PC-3 (cell line): ENCODE measurements at places on chromosomes 12 and 14.

DNA sequence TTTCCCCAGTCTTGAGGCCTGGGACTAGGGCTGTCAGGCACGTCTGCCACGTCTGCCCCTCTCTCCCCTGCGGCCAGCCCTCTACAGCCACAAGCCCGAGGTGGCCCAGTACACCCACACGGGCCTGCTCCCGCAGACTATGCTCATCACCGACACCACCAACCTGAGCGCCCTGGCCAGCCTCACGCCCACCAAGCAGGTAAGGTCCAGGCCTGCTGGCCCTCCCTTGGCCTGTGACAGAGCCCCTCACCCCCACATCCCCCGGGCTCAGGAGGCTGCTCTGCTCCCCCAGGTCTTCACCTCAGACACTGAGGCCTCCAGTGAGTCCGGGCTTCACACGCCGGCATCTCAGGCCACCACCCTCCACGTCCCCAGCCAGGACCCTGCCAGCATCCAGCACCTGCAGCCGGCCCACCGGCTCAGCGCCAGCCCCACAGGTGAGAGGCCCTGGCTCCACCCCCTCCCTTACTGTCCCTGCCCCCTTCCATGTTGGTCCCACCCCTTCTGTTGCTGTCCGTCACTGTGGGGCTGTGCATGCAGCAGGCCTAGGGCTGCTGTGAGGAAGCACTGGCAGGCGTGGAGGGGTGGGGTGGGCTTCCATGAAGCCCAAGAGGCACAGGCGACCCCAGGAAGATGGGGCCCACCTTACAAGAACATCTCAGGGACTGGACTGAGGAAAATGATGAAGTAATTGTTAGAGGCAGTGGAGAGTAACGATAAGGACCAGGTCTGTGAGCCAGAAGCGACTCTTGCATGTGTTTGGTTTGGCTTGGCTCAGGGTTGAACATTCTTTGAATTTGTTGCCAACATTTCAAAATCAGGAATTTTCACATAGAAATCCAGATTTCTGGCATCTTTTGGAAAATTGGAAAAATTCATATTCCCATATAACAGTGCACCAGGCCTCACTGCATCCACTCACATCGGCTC, 16.8 kb downstream of the C12orf43 start:
- DNase-seq = no peak

DNA sequence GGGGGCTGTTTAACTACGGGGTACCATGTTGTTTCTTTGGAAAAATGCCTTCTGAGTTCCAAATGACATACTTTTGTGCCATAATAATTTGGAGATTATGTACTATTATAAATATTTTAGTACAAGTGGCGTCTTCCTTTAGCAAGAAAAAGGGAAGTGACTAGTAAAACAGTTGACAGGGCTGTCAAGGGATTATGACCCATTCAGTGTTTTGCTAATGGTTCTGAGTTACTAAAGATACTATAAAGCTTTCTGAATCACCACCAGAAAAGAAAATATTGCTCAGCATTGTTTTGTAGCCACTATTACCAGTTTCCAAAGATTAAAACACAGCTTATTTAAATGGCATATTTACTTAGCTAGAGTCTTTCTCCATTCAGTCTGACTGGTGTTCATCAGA, 334.9 kb downstream of the SNAPC1 start:
- DNase-seq = peak; percentile 33

- no peak for DNase-seq
These were observed 89.6 kb downstream of the SCARB1 start for GRCh38 chr12:124774054-124774461.

DNA sequence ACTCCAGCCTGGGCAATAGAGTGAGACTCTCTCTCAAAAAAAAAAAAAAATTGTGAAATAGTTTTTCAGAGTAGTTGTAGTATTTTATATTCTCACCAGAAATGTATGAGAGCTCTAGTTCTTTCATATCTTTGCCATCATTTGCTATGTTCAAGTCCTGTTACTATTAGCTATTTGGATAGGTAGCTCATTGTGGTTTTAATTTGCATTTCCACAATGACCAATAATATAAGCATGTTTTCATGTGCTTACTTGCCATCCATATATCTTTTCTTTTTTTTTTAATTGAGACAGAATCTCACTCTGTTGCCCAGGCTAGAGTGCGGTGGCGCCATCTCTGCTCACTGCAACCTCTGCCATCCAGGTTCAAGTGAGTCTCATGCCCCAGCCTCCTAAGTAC, 8.4 kb upstream of the RIPK3 start:
- DNase-seq = no peak

- DNase-seq = peak; percentile 97
These were observed 24.4 kb downstream of the PITPNM2 start for GRCh38 chr12:123126294-123127181.

- DNase-seq = no peak
These were observed 3.3 kb upstream of the PLEKHG3 start for GRCh38 chr14:64700894-64701293.

DNA sequence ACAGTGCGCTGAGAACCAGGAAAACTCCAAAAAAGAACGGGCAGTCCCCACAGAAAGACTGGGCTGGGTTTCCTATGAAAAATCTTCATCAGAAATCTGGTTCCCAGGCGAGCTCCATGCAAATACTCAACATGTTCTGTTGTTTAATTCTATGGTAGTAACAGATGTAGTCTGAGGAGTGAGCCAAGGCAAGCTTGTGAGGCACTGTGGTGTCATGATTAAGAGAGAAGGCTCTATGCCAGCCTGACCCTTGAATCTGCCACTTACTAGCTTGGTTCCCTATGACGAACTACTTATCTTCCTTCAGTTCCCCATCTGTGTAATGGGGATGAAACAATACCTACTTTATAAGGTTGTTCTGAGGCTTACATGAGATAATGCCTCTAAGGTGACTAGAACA, 10.7 kb downstream of the POMT2 start:
- DNase-seq = no peak

GRCh38 chr12:130664252-130664651, 51.8 kb downstream of the RIMBP2 start:
- DNase-seq = no peak

DNA sequence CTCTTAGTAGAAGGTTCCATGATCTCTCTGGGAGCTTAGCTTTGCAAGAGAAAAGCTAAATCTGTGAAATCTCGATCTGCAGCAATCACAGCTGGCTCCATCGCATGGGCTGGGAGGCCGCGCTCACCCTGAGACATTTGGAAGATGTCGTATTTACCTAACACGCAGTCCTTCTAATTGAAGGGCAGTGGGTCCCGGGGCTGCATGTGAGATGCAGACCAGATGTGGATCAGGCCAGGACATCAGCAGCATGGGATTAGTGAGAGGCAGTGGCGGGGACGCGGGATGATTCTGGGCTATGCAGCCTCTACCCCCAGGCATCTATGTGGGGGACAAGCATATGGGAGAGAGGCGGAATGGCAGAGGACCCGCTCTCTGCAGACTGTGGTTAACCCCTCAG, 312.4 kb upstream of the RTL1 start:
- DNase-seq = no peak

DNA sequence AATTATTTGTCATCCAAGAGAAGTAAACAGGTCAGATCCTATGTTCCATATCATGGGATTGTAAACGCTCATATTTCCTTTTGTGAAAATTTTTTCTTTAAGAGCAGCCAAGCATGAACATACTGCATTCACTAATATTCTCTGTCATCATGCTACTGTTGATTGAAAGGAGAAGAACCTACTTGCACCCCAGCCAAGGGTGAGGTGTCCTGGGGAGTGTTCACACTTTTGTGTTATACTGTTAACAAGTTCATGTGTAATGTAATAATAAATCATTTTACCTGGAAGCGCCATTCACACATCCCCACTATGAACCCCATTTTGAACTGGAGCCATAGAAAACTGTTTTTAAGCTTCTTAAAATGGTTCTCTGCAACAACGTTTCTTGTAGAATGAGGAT, 53.6 kb downstream of the HMGA2 start:
- no peak for DNase-seq

- no peak for DNase-seq
These were observed 195.4 kb upstream of the C14orf180 start for GRCh38 chr14:104383996-104384775.

- DNase-seq = no peak
These were observed 189.7 kb upstream of the OR4E1 start for GRCh38 chr14:21863289-21863688.

DNA sequence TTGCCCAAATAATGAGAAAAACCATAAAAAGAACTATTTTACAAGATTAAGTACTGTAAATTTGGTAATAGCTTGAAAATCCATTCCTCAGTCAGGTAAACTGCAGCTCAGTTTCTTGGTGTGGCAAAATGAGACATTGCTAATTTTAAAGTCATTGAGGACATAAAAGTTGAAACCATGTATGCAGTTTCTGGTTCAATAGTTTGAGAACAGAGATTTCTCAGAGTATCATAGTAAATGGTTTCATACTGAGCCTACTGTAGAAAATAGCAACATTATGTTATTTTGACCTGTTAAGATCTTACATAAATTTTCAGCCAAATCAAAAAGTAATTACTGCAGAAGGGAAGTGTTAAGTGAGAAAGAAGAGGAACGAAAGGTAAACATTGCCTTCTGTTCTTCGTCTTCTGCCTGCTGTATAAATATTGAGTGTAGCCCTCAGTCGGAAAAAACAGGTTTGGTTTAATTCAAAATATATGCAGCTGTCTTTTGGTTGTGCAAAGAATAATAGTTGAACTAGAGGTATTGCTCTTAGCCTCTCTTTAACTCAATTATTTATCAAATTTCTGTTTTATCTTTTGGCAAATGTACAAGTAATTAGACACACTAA, 119.6 kb downstream of the SYNE2 start:
- no peak for DNase-seq

- DNase-seq = no peak
These were observed 72.1 kb downstream of the POLR3B start for GRCh38 chr12:106429636-106430035.

- DNase-seq = peak; percentile 80
These were observed 410.3 kb upstream of the LMO3 start for GRCh38 chr12:17016116-17016864.

- DNase-seq = no peak
These were observed 345.5 kb downstream of the BCAT1 start for GRCh38 chr12:24603371-24603770.

DNA sequence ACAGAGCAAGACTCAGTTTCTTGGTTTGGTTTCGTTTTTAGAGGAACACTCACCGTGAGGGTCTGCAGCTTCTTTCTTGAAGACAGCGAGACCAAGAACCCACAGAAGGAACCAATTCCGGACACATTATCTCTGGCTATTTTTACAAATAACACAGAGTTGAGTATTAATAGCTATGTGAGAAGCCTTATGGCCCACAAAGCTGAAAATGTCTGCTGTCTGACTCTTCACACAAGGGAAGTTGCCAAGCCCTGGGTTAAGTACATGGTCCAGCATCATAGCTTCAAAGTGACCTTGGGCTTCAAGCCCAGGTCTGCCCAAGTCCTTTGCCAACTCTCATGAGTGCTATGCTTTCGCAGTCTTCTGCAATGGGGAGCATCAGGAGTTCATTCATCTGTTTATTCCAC, 2.6 kb upstream of the LGMN start:
- DNase-seq = no peak

DNA sequence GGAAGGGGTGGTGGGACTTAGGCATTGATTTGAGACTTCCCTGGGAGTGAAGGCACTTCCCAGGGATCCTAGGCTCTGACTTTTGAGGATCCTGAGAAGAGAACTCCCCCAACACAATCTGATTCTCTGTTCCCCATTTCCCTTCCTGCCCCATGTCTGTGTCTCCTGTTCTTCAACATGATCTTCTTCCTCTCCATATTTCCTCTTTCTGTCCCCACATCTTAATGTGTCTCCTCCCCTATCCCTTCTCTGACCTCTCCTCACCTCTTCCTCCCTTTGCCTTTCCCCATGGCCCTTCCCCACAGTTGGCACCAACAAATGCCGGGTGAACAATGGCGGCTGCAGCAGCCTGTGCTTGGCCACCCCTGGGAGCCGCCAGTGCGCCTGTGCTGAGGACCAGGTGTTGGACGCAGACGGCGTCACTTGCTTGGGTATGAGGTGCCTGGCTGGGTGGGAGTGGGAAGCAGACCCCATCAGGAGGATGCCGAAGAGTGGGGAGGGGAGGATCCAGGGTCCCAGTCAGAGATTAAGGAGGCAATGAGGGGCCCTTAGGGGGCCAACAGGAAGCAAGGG, 15.2 kb upstream of the LRP1-AS start:
- DNase-seq = no peak

GRCh38 chr14:59091404-59091803, 97.1 kb upstream of the DAAM1 start:
- no peak for DNase-seq

- no peak for DNase-seq
These were observed 34.6 kb downstream of the CLIP1 start for GRCh38 chr12:122387887-122388286.

DNA sequence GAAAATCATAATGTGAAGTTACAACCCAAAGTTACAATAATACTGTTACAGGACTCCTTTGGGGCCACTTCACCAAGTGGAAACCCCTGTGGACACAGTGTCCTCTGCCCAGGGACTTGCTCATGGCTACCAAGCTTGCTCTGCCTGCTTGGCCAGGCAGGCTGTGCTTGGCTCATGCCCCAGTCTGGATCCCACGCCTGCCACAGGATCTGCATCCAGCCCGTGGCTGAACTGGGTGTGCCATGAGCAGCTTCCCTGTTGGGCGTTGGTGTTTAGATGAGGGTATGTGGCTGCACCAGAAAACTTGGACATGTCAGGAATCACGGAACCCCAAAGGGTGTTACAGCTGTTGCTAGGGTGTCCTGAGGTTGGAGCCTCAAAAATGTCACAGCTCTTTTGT, 820.9 kb downstream of the SLC6A15 start:
- no peak for DNase-seq

DNA sequence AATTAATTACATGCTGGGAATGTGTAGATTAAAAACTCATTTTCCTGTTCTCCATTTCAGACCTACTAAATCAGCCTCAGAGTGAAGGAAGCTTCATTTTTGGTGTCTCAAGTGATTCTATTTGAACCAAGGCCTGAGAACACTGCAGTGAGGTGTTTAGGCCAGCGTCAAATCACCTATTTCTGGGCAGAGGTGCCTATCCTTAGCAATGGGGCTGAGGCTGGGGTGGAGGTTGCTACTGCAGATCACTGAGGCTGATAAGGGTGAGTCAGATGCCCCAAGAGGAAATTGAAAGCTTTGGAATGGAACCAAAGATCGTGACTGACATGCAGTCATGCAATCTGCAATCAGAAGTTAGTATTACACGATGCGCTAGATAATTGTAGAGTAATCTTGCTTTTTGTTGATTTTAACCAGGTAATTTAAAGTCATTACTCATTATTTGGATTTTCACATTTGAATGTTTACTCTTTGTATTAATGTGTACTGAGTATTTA, 4.4 kb downstream of the TXNRD1 start:
- DNase-seq = peak; percentile 100

- DNase-seq = no peak
These were observed 35.0 kb downstream of the GIT2 start for GRCh38 chr12:109961201-109961600.
